ENCODE measurements at places on chromosomes 2 and 18.

DNA sequence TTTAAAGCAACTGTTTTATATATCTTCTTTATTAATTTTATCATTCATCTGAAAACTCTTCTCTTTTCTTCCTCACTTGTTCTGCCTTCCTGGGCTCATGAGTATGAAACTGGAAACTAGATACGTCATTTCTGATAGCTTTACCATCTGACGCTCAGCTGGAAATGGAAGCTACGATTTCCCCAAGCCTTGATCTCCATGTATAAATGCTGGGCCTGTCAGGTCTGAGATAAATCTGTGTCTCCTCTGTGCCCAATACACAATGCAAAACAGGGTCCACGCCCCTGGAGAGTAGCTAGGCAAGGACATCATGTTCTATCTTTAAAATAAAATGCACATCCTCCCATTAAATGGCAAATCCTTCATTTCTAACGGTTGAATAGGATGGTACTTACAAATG, 238.4 kb downstream of the AFF3 start:
- ATAC-seq = no peak

- no peak for ATAC-seq
Measured at GRCh38 chr2:30462131-30462857, 15.2 kb downstream of the LCLAT1 start.

GRCh38 chr2:175585496-175585895, 404.0 kb upstream of the ATP5MC3 start:
- no peak for ATAC-seq

- ATAC-seq = no peak
Measured at GRCh38 chr2:142176941-142177340, 46.1 kb upstream of the LRP1B start.
